Pancreas (tissue), 10 donors: ENCODE measurements at places on chromosomes 3 and 15. TPM values are rescaled to one million over a fixed set of nuclear protein-coding genes. Genes with fewer than 3 reads are reported as not detected.

DNA sequence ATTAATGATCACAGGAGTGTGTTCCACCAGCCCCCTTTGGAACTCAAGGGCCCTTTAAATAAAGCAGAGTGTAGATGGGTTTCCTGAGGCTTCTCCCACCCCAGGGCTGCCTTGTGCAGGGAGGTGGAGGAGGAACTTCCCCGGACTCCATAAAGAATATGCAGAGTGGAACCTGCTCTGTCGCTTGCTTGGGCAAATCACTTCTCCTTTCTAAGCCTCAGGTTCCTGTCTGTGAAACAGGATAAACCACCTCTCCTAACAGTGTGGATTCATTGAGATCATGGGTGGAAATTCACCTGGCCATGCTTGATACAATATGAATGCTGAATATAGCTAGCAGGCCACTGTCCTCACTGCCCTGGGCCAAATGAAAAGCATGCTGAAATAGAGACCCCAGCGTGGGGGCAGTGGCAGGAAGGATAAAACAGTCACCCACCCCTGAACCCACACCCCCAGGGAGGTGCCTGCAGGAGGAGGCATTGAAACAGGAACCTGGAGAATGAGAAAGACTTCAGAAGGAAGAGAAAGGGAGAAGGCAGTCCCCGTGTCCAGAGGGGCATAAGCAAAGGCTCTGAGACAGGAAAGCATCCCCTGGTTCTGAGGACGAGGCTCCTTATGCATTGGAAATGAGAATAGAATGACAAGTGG, 41.1 kb upstream of the CHRNB4 start:
- no peak for DNase-seq

- no peak for DNase-seq
Measured at GRCh38 chr3:137766041-137766875, 2.1 kb downstream of the SOX14 start.

GRCh38 chr3:86988235-86988634, 2.7 kb downstream of the VGLL3 start:
- no peak for DNase-seq

Gene SYNPR
- not detected for total RNA-seq

DNA sequence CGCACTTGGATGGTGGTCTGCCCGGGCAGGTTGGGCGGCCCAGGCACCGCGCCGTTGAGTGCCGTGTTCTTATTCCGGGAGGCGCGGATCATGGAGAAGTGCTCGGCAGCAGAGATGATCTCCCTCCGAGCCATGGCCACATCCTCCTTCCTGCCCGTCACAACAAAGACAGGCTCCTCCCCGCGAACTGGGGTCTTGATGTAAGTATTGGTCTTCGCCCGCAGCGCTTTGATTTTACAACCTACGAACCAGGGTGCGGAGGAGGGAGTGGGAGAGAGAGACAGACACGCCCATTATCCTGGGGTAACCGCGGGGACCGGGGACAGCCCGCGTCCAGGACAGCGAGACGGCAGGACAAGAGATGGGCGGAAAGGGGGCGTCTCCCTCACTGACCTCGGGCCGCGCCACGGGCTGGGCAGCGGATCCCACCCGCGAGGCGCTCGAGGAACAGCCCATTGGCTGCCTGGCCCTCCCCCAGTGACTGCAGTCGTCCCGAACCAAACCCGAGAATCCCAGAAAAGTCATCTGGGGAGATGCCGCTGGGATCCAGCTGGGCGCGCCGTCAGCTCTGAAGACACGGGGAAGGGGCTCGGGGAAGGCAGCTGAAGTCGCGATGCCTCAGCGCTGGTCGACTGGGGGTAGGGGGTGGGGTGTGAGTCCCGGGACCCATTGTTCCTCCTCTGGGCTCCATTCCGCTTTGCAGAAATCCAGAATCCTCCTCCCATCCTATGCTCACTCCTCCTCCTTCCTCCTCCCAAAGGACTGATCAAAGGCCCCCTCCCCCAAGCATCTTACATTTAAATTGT, 1.2 kb downstream of the MEX3B start:
- peak; percentile 47 for DNase-seq

GRCh38 chr3:117477214-117477755, 767.7 kb downstream of the TUSC7 start:
- no peak for DNase-seq

Gene CFAP100
- total RNA-seq, result not detected
